ENCODE measurements at places on chromosomes 5 and 9. TPM values are rescaled to one million over a fixed set of nuclear protein-coding genes. Genes with fewer than 3 reads are reported as not detected.

The LMNB1 gene
- total RNA-seq: 89.0 TPM

The CNTFR gene
- total RNA-seq: not detected

The C8G gene
- not detected for total RNA-seq

The FCHO2 gene
- 24.0 TPM for total RNA-seq

The COL23A1 gene
- total RNA-seq: under 0.01 TPM

The TXNDC8 gene
- not detected for total RNA-seq

The RNF130 gene
- total RNA-seq: 16.4 TPM

The MSX2 gene
- total RNA-seq: not detected

The TAL2 gene
- total RNA-seq: not detected

Data from bladder microvascular endothelial cell (primary cell).